H54 (cell line): ENCODE measurements at places on chromosomes 2 and 18.

- DNase-seq, result no peak
Observed at GRCh38 chr2:60295636-60295962, 257.9 kb downstream of the BCL11A start.

DNA sequence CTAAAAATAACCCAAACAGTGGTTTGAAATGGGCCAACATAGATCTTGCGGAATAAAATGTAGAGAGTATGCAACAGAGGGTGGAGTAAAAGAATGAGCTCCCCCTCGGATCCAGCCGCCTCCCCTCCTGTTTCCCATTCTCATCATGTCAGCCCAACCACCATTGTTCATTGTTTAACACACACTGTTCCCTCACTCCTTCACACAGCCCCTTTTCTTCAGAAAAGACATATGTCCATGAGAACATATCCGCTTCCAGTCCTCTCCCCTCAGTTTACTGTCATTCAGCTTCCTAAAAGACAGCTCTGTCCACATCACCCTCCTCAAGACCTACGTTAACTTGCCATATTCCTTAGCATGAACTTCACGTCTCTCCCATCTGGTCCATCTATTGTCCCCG, 62.9 kb upstream of the SERTAD2 start:
- DNase-seq, result no peak

DNA sequence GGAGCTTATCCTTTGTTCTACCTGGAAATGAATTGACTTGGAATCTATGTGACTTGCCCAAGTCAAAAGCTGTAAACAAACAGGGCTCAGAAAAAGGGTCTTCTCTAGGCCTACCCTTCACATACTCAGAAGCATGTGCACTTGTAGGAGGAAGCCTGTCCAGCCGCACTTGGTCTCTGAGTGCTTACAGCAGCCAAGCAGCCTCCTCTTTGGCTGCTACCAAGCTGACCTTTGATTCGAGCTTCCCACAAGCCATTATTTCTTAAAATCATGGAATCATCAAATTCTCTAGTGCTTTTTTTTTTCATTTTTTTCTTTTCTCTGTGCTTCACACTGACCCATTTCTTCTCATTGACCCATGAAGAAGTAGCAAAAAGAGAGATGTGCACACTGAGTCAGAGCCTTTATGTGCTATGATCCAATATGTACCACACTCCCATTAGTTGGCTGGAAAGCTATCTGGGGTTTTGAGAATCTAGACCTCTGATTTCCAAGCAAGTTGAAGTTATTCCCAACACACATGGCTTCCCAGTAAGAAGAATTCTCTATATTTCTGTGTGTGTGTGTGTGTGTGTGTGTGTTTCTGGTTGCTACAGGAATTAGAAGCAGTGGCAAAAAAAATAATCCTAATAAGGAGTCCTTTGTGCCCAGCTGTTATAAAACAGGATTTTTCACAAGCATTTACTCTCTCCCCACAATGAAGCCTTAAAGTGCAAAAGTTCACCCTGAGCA, 550.3 kb upstream of the TNP1 start:
- no peak for DNase-seq

- DNase-seq, result no peak
Observed at GRCh38 chr2:219426068-219426443, 7.9 kb downstream of the DES start.

GRCh38 chr18:76340410-76340809, 154.6 kb downstream of the ZNF516 start:
- no peak for DNase-seq

DNA sequence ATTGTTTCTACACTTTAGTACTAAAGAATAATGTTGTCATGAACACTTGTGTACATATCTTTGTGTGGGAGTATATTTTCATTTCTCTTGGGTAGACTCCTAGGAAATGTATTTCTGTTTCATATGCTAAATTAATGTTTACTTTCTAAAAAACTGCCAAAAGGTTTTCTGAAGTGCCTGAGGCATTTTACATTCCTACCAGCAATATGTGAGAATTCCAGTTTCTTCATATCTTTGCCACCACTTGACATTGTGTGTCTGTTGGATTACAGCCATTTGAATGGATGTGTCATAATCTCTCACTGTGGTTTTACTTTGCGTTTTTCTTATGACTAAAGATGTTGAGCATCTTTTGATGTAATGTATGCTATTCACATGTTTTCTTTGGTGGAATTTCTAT, 428.2 kb upstream of the KCNH7 start:
- DNase-seq, result peak; percentile 11

- DNase-seq, result no peak
Observed at GRCh38 chr2:175436076-175436475, 254.6 kb upstream of the ATP5MC3 start.

DNA sequence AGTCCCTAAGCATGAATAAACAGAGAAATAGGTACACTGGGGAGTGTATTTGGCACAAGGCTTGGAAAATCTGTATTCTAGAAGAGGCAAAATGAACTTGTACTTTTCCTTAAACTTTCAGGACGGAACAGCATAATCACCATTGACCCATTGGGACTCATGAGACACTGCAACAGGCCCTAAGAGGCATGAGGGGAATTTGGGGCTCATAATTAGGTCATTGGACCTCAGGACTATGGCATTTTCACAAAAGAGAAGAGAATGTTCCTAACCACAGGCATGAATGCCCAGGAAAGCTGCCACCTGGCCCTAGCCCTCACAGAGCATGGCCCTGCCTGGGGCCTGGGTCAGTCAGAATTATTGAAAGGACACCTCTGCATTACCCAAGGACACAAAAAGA, 67.9 kb upstream of the PIK3C3 start:
- DNase-seq, result no peak

DNA sequence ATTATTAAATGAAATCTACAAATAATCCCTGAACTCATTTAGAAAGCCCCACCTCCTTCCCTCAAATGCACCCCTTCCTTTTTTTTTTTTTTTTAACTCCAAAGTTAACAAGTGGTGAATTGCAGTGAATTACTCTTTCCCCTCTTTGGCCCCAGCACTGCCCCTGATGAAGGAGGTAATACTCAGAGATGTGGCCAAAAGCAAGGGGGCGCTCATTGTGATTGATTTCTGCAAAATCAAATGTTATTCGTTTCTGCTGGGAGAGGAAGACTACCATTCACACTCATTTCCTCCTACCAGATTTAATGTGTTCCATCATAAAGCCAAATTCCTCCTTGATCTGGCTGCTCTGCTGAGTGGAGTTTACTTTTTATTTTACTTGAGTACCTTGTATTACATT, 259.4 kb downstream of the GPD2 start:
- DNase-seq, result no peak

- no peak for DNase-seq
Observed at GRCh38 chr2:36967236-36967876, 1.0 kb upstream of the STRN start.

DNA sequence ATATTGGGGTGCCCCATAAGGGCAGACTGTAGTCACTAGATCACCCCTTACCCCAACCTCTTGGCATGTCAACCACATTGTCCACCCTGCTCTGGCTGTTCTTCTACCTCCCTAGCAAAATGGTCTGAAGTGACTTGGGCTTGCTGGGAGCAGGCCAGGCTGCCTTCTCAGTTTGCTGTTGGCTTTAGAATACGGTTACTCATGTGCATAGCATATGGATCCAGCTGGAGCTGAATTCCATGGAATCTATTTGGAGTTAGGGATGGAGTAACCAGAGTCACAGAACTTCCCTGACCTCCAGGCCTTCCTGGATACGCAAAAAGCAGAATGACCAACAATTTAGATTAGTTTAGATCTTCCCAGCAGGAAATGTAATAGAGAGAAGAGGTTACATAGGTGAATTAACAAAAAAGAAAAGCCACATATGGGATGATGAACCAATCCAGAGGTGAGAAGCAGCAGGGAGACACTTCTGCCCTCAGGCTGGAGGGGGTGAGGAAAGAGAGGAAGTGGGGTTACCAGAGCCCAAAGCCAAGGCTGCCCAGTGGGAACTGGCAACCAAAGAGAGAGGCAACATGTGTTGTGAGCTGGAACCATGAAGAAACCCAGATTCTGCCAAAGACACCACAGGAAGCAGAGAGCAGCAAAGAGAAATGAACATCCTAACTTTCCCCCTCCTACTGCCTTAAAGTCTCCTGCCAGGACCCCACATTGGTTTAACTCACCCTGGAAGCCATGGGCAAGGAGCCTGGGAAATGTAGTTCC, 26.1 kb downstream of the PKDCC start:
- no peak for DNase-seq

DNA sequence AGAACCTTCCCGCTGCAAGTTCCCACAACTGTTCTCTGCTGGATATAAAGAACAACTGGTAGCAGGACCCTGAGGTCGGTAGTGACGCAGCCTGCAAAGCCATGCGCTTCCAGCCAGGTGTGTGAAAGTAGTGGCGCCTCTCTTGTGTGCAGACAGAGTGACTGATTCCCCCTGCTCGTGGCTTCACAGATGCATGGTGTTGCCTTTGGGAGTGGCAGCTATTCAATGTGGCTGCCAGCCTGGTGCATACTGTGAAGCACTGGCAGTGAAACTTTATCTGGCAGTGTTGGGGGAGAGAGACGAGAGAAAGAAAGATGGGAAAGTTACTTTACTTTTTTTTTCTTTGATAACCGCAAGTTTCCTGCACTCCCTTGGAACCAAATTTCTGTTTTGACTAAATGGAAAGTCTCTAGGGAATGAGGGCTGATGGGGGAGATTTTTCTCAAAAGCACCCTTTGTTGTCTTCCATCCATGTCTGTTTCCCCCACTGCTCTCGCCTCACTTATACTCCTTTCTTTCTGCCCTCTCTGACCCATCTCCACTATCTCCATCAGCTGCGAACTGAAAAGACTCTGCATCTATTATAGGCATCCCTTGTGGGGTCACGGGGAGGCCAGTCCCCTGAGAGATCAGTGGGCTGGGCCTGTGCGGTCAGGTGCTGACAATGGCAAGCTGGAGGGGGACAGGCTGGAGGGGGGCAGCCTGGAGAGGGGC, 90.0 kb upstream of the TNP1 start:
- no peak for DNase-seq

- no peak for DNase-seq
Observed at GRCh38 chr2:206381881-206382280, 61.5 kb upstream of the ADAM23 start.

GRCh38 chr2:21175895-21176646, 52.3 kb downstream of the TDRD15 start:
- DNase-seq, result no peak

- no peak for DNase-seq
Observed at GRCh38 chr2:186827411-186827810, 21.6 kb downstream of the ZSWIM2 start.

DNA sequence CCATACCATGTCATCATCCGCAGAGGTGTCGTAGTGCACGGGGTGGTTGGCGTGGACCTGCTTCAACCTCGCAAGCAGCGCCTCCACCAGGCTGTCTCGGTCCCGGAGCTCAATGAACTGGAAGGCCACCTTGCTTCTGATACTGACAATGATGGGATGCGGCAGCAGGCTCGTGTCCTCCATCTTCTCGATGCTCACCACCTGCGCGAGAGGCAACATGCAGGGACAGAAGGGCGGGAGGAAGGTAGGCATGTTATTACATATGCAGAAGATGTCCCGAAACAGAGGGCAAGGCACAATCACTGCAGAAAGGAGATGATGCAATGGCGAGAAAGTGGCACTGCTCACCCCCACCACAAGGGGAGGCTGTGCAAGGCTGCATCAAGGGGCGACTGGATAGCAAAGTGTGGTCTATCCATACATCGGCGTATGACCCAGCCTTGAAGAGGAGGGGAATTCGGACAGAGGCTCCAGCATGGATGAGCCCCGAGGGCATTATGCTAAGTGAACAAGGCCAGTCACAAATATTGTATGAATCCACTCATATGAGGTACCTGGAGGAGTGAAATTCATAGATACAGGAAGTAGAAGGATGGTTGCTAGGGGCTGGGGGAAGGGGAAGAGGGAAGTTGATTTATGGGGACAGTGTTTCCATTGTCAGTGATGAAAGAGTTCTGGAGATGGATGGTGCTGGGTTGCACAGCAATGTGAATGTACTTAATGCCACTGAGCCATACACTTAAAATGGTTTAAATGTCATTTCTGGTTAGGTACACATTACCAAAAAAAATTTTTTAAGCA, 36.6 kb downstream of the RPL31 start:
- no peak for DNase-seq

GRCh38 chr2:37689751-37690150, 18.3 kb upstream of the CDC42EP3 start:
- no peak for DNase-seq

- no peak for DNase-seq
Observed at GRCh38 chr18:58251416-58251815, 207.4 kb downstream of the NEDD4L start.

DNA sequence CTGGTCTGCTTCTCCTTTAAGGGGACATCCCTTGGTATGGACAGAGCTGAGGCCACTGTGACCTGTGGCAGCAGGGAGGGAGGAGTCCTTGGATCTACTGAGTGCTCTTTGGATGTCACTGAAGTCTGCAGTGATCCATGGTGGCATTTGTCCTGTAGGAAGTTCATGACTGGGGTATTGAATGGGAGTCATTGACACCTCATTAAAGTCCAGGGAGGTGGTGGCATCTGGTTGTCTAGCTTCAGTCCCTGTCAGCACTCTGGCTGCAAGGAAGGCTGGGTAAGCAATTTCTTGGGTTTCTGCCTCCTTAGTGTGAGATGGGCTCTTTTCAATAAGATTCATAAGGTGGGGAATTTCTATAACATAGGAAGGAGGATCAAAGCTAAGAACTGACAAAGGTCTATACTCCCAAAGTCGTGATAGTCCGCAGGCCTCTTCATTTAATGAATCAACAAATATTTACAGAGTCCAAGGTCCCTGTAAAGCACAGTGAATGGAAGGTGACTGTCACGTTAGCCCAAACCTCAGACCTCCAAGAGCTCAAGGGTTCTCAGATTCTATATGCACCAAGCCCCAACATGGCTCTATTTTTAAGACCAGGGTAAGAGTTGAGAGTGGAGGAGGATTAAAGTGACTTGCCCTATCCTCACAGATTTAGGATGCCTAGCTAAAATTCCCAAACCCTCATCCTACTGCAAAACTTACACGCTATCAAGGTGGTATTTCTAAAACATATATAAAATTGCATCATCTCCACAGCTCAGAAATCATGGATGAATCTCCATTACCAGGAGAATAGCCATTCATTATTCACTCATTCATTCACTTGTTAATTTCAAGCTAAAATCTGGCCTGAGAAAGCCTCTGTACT, 40.2 kb downstream of the THNSL2 start:
- DNase-seq, result no peak
